ENCODE measurements at places on chromosomes 11 and 22.

GRCh38 chr22:26516503-26516902 is 4.2 kb upstream of the TFIP11 start:
- DNase-seq, result no peak

DNA sequence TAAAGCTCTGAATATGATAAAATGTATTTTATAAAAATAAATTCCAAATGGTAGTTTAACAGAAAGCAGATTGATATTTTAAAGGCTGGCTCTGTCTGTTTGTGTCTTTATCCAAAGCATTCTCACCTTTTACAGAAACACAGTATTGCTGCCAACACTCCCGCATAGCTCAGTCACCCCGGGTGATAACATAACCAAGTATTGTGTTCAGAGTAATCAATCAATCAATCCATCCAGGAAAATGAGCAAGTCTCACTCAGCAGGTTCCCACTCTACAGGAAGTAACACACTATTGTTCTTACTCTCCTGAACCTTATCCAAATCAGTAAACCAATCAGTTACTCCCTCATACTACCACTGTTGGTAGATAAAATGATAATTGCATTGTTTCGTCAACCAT is 203.4 kb downstream of the LRRC4C start:
- no peak for DNase-seq

DNA sequence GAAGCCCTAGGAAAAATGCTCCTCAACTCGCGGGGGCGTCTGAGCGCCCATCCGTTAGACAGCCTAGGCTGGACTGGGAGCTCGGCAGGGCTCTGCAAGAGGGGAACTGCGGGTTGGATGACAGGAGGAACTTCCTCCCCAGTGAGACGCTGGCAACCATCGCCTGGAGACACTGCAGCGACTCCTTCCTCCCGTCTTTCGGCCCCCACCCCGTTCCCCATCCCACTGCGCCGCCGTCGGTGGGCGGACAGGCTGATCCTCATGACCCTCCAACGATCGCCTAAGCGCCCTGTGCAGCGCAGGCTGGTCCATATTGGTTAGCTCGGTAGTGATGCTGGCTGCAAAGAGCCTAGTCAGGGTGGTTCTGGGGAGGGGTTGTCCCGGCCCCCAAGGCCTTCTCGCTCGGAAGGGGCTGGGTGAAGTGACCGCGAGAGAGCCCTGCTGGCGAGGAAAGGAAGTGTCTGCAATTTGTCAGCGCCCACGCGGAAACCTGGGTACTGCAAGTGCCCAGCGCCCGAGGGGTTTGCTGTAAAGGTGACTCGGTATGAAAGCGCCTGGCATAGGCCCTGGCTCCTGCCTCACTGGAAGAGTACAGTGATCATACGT is 638 bp downstream of the NRGN start:
- no peak for DNase-seq

- no peak for DNase-seq
These were observed 926.3 kb downstream of the OPCML start for GRCh38 chr11:132605825-132606570.

GRCh38 chr11:30724274-30724673 is 138.1 kb upstream of the MPPED2 start:
- no peak for DNase-seq

DNA sequence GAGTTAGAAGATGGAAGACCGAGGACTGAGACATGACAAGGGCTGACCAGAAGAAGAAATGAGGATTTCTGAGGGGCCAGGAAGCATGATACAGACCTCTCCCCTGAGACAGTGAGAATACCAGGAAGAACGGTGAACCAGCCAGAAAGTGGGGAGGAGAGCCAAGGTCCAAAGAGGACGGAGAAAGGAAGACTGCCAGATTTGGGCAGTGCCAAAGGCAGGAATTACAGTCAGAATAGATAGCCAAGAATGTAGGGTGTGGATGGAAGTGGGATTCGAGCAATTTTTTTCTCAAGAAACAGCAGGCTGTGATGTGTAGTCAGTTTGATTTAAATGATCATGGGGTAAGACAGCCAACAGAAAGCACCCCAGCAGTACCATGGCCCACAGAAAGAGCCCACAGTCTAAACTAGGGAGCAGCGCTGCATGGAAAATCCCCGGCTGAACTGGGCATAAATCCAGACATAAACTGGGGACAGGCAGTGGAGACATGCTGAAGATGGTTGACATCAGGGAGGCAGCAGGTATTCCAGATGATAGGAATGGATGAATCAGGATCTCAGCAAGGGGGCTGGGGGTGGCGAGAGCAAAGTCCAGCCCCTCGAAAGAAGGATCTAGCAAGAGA is 67.3 kb upstream of the BARX2 start:
- DNase-seq, result no peak

GRCh38 chr11:1771273-1771672 is 7.5 kb upstream of the CTSD start:
- no peak for DNase-seq

- no peak for DNase-seq
These were observed 73.3 kb downstream of the ETS1 start for GRCh38 chr11:128513915-128514681.

GRCh38 chr22:42685941-42686653 is 34.6 kb downstream of the A4GALT start:
- no peak for DNase-seq

- no peak for DNase-seq
These were observed 14.9 kb downstream of the DAGLA start for GRCh38 chr11:61694946-61695706.

GRCh38 chr11:122833846-122834464 is 4.3 kb upstream of the CRTAM start:
- DNase-seq, result no peak

DNA sequence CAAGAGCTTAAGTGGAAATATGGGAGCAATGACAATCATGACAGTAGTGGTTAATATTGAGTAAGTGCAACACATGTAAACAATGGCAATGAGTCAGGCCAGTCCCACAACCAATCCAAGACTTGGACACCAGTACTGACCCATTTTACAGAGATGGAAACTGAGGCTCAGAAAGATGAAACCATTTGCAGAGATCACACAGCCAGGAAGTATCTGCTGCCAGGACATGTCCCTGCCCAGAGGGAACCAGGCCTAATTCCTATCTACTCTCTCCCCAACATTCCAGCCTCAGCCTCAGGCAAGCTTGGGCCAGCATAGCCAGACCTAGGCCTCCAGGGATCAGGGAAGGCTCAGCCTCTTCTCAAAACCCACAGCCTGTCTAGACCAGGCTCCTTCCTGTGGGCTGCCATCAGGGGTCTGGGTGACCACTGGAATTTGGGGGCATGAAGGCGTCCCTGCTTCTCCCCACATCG is 395.1 kb downstream of the MN1 start:
- DNase-seq, result no peak

DNA sequence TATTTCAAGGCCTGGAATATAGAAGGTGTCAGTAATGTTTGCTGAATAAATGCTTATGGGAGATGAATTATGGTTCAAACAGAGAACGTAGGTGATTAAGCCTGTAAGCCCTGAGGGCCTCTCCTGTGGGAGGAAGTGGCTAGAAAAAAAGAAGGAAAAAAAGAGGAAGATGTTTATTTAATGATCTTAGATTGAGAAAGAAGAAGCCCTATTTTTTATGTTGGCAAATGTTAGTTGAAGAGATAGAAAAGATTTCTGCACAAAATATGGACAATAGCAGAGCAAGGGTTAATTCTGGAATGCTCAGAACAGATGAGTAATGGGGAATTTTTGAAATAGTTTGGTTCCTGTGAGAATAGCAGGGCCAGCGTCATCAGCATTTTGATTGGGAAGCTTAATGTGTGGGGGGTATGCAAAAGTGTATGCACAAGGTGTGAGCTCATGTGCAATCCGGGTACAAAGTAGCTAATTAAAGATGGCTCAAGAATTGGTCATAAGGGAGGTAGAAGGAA is 95.7 kb downstream of the TEAD1 start:
- DNase-seq, result no peak

DNA sequence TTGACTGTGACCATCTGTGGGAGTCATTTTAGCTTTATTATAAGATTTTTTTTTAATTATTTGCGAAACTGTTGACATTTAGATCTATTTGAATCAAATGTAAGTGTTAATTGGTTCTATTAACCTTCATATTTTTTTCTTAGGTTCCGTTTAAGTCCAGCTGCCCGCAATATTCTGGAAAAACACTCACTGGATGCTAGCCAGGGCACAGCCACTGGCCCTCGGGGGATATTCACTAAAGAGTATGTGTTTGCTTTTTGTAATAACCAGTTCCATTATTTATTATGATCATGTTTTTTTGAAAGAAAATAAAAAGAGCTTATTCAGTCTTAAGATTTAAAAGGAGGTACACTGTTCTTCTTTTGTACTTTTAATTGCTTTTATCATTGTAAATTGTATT is 43.9 kb downstream of the PDHX start:
- peak; percentile 52 for DNase-seq

GRCh38 chr11:6637871-6638270 is 17.7 kb downstream of the DCHS1 start:
- DNase-seq, result no peak

DNA sequence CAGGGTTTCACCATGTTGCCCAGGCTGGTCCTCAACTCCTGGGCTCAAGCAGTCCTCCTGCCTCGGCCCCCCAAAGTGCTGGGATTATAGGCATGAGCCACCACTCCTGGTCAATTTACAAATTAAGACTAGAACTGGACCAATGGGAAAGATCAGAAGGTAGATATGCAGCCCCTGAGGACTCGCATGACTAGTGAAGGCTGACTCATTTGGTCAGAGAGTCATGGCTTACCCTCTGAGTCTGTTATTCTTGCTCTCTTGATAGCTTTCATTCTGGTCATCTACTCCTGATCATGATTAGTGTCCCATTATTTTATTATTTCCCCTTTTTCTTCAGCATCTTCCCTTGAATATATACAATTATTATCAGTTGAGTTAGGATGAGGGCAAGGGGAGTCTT is 2.7 kb upstream of the LDHAL6A start:
- no peak for DNase-seq

DNA sequence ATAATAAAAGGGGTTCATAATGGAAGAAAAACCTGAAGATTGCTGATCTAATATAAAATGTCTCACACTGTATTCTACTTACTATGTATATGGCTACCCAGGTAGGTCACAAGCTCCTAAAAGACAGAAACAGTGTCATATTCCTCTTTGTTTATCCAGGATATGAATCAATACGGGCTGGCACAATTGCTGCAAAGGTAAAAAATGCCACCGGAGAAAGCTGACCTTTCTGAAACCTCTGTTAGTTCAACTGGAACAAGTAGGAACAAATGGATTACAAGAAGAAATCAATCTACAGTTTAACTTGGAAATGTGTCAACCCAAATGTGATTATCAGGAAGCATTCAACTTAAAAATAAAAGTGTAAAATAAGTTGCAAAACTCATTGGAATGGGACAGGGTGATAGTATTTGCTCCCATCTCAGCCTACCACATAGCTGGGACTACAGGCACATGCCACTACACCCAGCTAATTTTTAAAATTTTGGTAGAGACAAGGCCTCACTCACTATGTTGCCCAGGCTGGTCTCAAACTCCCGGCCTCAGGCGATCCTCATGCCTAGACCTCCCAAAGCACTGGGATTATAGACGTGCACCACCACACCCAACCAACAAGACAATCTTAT is 27.6 kb downstream of the SLC35F2 start:
- DNase-seq, result no peak

GRCh38 chr22:28175730-28176492 is 256.9 kb upstream of the PITPNB start:
- DNase-seq, result no peak

- no peak for DNase-seq
These were observed 213.9 kb upstream of the C11orf87 start for GRCh38 chr11:109208121-109208520.

- no peak for DNase-seq
These were observed 11.1 kb upstream of the ST3GAL4 start for GRCh38 chr11:126344141-126345080.

- no peak for DNase-seq
These were observed 7.7 kb upstream of the MN1 start for GRCh38 chr22:27809226-27809603.

DNA sequence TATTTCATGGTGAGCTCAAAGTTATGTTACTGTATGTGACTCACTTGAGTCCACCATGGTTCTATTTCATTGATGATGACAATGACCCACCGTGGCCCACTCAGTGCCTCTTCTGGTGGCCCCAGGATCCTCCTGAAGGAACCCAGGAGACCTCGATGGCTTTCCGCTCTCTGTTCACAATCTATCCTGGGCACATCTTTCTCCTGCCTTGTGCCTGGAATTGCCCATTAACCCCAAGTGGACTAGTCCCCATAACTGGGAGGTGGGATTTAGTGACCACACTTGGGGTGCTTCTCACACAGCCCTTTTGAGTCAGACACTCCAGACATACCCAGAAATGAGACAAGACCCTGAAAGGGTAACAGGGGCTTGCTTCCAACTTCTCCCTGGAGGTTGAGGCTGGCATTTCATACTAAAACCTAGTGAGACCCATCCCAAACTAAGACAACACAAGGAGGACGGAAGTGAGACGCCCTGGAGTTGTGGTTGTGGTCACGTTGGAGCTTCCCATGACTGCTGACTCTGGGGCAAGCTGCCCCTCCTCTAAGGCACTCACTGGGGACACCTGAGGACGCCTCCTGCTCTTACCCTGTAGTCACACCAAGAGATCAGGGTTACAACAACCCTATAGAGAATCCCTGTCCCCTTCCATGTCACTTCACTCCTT is 22.1 kb downstream of the IGLL5 start:
- DNase-seq, result no peak

DNA sequence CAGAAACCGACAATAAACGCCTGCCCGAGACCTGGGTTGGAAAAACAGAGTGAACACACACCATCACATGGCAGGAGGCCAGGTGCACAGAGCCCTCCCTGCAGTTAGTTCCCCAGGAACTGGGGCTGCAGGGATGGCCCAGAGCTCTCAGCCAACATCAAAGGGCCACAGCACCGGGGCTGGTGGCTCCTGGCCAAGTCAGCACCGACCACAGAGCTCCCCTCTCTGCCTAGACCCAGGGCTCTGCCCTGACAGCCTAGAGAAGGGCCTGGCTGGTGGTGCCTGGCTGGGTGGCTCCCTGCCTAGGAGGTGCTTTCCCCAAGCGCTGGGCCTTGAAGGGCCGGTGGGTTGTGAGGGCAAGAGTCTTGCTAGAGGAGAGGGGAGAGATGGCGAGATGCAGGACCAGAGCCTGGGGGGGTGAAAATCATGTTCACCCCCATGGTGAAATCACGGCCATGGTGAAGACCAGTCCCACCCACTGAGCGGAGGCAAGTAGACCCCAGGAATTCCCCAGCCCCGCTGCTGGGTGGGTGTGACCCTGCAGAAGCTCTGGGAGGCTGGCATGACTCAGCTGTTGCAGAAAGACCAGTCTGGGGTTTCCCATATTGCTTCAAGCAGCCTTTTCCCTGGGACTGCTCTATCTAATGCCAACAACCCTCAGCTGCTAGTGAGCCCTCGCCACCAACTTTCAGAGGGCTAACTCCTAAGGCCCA is 7.2 kb upstream of the BID start:
- no peak for DNase-seq

DNA sequence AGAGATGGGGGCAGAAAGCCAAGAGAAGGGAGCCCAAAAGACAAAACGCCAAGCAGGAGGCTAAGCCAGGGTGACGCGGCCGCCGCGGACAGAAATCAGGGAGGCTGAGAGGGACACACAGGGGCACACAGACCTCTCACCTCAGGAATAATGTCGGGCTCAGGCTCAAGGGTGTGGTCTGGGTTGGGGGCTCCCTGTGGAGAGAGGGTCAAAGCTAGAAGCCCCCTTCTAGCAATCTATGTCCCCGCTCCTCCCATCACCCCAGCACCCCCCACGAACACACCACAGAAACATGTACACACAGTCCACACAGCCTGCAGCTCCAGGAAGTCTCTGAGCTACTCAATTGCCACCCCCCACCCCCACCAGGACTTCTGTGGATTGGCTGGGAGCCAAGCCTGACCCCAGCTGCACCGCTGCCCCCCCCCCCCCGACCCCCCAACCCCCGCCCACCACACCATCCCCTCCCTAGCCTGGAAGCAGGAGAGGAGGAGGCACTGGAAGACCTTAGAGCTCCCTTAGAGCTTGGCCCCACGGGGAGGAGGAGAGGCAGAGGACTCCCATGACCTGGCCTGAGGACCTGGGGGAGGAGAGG is 6.9 kb downstream of the BCL9L start:
- DNase-seq, result no peak

All from spinal cord (tissue), 10 donors.